ENCODE measurements at places on chromosomes 6 and 20.
A peak's percentile ranks its signal among the peaks of the same experiment; 100 is the strongest.

- no peak for DNase-seq
Observed at GRCh38 chr6:35485402-35485877, 11.4 kb downstream of the TEAD3 start.

DNA sequence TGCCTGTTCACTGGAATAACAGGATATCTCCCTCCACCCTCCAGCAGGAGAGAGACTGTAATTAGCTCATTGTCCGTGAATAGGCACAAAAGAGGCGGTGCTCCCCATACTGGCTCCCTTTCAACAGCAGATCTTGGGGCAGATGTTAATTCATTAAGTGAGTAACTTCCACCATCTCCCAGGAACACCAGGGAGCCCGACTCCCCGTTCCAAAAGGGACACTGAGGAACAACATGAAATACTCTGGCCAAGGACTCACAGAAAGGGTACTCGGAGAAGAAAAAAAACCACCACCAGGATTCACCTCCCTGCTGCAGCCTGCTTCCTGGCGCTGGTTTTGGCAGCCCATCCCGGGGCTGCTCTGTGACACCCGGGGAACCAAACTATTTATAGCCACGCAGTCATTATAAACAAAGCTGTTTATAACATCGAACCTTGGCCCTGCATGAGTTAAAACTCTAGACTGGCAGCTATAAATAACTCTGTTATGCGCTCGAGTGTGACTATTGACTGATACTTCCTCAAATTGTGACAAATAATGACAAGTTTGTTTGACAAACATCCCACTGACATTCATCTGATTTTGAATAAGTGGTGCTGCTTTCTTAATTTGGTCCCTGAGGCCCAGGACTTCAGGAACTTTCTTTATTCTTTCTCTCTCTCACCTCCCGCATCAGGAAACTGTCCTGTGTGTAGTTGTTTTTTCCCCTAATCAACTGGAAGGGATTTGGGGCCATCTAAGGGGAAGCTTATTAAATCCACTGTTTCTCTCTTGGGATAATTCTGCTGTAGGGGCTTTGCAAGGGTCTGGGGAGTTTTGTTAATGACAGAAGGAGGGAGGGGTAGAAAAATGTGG is 521.6 kb downstream of the CD83 start:
- DNase-seq = peak; percentile 50

GRCh38 chr20:18414140-18414539 is 52.7 kb downstream of the DZANK1 start:
- DNase-seq = no peak

DNA sequence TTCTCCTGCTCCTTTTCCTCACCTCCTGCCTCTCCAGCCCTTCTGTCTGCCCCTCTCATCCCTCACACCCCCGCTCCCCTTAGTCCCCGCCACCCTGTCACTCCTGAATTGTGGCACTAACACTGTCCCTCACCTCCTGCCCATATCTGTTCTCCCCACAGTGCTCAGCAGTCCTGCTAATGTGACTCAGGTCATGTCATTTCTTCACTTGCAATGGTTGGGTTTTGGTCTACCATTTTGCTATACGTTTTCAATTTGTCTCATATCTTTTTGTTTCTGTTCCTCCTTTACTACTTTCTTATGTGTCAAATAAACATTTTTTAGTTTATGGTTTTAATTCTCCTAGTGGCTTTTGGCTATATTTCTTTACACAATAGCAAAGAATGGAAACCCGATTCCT is 1.3 kb upstream of the HLA-B start:
- DNase-seq = no peak

- DNase-seq = no peak
Observed at GRCh38 chr6:150298030-150298380, 70.8 kb upstream of the IYD start.

- no peak for DNase-seq
Observed at GRCh38 chr20:57257701-57258453, 8.6 kb downstream of the BMP7 start.

DNA sequence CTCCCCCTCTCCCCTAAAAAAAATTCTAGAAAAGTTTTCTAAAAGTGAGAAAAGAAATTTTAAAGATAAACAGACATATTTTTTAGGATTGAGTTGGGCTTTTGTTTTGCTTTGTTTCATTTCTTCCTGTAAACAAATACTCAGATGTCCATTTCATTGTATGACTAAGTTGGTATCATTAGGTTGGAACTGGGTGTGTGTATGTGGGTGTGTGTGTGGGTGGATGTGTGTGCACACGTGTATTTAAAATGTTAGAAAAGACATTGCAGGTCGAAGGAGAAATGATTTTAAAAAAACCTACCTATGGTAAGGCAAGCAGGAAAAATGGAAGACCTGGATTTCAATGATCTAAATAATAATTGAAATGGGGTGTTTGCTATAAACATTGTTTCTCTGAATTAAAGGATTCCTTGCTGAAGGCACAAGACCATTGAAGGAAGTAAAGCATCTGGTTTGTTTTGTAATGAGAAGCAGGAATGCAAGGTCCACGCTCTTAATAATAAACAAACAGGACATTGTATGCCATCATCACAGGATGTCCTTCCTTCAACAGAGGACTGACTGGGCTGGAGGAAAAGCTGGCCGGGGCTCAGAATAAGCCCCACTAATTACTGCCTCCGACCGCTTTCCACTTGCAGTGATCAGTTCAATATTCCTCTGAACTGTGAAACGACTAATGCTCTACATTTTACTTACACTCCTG is 996 bp upstream of the PRDM1 start:
- no peak for DNase-seq

All from H1 (cell line).